ENCODE measurements at places on chromosomes 16 and 17.

DNA sequence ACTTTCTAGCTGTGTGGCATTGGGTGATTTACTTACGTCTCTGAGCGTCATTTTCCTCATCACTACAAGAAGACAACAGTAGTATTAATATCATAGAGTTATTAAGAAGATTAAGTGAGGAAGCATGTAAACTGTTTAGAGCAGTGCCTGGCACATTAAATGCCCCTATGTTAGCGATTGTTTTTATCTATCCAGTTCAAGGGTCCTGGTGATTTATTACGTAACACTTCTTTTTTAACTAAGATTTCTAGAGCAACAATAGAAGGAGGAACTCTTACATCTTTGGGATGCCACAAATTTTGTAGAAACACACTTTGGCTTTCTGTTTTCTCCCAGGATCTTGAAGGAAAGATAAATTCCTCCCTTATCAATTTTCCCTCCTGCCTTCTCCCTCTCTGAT lies 3.3 kb upstream of the GAS7 start:
- no peak for DNase-seq

DNA sequence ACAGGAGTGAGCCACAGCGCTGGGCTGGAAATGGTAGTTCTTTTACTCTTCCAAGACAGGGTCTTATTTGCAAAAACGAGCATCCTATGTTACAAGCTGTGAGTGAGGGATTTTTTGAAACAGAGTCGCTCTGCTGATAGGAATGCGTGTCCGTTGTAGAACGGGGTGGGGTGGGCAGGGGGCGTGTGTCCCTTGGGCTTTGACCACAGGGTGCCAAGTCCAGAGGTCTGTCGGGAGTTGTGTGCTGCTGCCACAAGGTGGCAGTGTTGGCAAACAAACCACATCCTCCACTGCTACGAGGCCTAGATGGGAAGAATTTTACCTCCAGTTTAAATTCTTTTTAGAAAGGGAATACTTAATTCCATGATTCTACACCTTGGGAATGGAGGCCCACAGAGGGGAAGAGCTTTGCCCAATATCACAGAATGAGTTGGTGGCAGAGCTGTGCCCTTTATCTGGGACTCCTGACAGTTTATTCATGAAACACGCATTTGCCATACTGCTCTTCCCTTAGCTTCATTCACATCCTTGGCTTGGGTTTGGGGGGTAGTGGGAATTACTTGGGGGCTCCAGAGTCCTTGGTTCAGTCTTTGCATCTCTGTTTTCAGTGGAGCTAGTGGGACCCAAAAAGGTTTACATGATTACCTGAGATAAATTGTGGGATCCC lies 30.6 kb upstream of the ETV4 start:
- no peak for DNase-seq

DNA sequence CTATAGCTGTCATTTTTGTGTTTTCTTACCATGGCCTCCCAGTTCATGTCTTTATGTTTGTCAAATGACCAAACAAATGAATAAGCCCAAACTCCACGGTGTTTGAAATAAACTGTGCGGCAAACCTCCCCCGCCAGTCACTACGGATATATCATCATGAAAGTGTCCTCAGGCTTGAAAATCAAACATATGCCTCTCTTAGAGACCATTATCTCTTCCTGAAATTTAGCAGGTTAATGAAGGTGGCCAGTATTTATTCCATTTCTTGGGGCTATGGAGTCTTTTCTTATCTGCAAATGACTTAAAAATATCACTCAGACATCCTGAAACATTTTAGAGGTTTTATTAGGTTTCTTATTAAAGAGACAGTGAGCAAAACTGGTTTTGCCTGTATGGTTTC lies 610.3 kb upstream of the CDH5 start:
- no peak for DNase-seq

GRCh38 chr17:17682293-17682736 lies 1.1 kb downstream of the RAI1 start:
- DNase-seq: no peak

DNA sequence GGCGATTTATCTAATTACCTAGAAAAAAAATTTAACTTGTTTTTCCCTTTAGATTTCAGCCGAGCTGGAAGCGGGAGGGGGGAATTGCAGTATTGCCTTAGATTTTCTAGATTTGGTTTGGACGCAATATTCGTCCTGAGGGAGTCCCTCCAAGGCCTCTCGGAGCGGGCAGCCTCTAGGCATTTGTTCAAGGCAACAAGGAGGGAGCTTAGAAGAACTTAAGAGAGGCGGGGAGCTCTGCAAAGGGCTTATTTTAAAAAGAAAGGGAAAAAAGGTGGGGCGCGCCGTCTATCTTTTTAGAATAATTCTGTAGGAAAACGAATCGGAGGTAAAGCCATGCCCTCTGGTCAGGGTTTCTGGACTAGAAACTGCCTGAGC lies 407 bp upstream of the TMEM94 start:
- no peak for DNase-seq

- no peak for DNase-seq
These were observed 1.2 kb upstream of the NFATC3 start for GRCh38 chr16:68083861-68084503.

GRCh38 chr16:54062361-54063278 lies 224.0 kb downstream of the IRX3 start:
- no peak for DNase-seq

DNA sequence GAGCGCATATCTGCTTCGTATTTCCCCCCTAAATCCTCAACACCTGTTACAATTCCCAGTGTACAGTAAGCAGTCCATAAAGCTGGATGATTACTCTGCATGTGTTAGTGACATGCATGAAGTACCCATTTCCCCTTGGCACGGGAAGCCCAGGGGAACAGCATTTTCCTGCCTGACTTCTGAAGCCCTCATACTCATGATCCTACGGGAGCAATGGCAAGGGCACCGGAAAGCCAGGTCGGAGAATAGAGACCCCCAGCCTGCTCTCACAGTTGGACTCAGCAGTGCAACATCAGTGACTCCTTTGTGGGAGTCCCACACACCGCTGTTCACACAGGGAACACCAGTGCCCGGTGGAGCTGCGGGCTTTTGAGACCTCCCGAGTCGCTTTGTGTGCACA lies 336.9 kb downstream of the CDH13 start:
- no peak for DNase-seq

- DNase-seq: no peak
These were observed 133.7 kb upstream of the HS3ST3A1 start for GRCh38 chr17:13735444-13735843.

- no peak for DNase-seq
These were observed 9.8 kb downstream of the SLFN5 start for GRCh38 chr17:35252651-35253050.

DNA sequence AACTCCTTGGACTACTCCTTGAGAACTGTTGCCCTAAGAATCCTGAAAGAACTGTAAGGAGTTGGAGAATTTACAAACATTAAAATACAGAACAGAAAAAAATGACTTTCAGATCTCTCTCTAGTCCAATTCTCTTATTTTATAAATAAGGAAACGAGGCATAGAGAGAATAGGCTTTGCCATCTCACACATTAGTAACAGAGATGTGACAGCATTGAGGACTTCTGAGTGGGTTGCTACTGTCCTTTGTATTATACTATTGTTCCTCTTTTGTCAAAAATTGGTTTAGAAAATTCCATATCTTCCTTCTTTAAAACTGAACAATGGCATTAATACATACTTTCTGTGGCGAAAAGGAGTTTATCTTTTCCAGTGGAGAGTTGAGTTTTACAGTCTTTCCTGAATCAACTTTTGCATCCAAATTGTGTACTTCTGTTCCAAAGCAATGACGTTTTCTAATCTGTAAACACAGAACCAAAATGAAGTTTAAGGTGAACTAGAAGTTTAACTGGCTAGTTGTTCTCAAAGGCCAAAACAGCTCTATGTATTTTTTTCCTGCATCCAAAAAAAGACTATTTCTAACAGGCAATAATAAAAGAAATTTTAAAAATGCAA lies 16.5 kb downstream of the BRIP1 start:
- no peak for DNase-seq

DNA sequence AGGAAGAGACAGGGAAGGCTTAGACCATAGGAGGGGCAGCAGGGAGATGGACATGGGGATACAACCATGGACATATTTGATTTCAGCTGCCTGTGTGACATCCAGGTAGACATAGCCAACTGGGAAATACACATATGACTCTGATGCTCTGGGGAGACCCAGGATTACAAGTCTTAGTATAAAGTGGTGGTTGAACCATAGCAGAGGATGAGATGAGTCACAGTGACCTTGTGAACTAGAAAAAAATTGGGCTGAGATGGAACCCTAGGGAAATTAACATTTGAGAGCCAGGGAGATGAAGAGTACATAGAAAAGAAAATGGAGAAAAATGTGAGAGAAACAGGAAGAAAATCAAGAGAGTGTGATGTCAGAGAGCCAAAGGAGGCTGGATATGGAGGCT lies 10.2 kb downstream of the MARCHF10 start:
- no peak for DNase-seq

GRCh38 chr17:43439041-43439440 lies 40.2 kb downstream of the ARL4D start:
- no peak for DNase-seq

GRCh38 chr17:64492481-64493109 lies 4.3 kb downstream of the POLG2 start:
- no peak for DNase-seq

DNA sequence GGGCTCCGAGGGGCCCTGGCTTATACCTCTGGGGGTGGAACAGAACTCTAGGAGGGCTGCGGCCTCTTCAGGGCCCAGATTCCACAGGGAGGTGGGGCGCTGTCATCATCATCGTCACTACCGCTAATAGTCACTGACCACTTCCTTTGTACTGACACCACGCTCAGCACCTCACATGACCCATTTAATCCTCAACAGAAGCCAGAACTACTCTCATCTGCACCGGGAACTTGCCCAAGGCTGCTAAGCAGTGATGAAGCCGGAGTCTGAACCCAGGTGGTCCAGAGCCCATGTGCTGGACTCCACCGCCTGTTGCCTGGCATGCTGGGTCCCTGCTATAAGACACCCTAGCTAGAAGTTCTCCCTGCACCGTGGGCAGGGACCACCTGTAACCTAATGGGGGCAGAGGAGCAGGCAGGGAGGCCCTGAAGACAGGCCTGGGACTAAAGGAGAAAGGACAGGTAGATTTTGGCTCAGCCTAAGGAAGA lies 12.0 kb downstream of the UNC13D start:
- no peak for DNase-seq
